ENCODE measurements at places on chromosomes 7 and 10. TPM values are rescaled to one million over a fixed set of nuclear protein-coding genes. Genes with fewer than 3 reads are reported as not detected.

The STEAP2 gene
- 16.3 TPM for total RNA-seq

The CCDC136 gene
- 66.6 TPM for total RNA-seq

The LFNG gene
- 24.8 TPM for total RNA-seq

The GRID2IP gene
- total RNA-seq = 0.30 TPM

The APBB1IP gene
- total RNA-seq = 3.7 TPM

The GALNT17 gene
- 50.9 TPM for total RNA-seq

The OPALIN gene
- total RNA-seq = 4.8 TPM

The TFEC gene
- 6.6 TPM for total RNA-seq

The RSU1 gene
- total RNA-seq = 46.6 TPM

The LRGUK gene
- 4.3 TPM for total RNA-seq

The ATOH7 gene
- 0.39 TPM for total RNA-seq

The LGI1 gene
- total RNA-seq = 32.4 TPM

The C10orf90 gene
- 1.7 TPM for total RNA-seq

The FGF8 gene
- total RNA-seq = 0.69 TPM

The GLCCI1 gene
- 45.3 TPM for total RNA-seq

The GIMAP4 gene
- 21.5 TPM for total RNA-seq

The TUBAL3 gene
- not detected for total RNA-seq

The TAS2R3 gene
- 3.6 TPM for total RNA-seq

The NME8 gene
- not detected for total RNA-seq

The DRGX gene
- 3.4 TPM for total RNA-seq

The TBX20 gene
- total RNA-seq = not detected

The SH2D4B gene
- 0.20 TPM for total RNA-seq

The PTTG1IP2 gene
- total RNA-seq = not detected

The ZNF273 gene
- total RNA-seq = 12.2 TPM

The UPK3B gene
- 0.89 TPM for total RNA-seq

The NOS3 gene
- 13.4 TPM for total RNA-seq

The UBN2 gene
- 22.2 TPM for total RNA-seq

The FKBP6 gene
- total RNA-seq = 0.11 TPM

The OR2A7 gene
- total RNA-seq = 2.2 TPM

The LIMK1 gene
- total RNA-seq = 35.6 TPM

The LIPN gene
- not detected for total RNA-seq

Data from spinal cord (tissue), 10 donors.